ENCODE measurements at places on chromosomes 16 and 17. TPM values are rescaled to one million over a fixed set of nuclear protein-coding genes. Genes with fewer than 3 reads are reported as not detected.

DNA sequence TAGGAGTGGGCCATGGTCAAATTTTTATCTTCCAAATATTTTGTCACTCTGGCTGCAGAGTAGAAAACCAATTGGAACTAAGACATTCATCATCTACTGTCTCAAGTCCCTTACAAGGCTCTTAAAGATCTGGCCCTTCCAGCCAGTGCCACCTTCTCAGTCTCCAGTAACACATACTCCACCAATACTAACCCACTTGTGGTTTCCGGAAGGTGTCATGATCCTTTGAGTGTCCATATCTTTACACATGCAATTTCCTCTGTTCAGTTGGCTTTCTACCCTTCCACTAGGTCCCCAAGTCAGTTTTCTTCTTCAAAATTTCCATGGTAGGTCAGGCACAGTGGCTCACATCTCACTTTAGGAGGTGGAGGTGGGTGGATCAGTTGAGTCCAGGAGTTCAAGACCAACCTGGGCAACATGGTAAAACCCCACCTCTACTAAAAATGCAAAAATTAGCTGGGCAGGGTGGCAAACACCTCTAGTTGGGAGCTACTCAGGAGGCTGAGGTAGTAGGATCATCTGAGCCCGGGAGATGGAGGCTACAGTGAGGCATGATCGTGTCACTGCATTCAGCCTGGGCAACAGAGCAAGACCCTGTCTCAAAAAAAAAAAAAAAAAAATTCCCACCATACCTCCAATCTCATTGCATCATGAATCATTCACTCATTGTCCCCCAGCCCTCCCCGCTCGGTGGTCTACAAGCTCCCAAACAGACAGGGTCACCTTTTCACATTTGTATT, 6.0 kb upstream of the GRB2 start:
- no peak for DNase-seq

DNA sequence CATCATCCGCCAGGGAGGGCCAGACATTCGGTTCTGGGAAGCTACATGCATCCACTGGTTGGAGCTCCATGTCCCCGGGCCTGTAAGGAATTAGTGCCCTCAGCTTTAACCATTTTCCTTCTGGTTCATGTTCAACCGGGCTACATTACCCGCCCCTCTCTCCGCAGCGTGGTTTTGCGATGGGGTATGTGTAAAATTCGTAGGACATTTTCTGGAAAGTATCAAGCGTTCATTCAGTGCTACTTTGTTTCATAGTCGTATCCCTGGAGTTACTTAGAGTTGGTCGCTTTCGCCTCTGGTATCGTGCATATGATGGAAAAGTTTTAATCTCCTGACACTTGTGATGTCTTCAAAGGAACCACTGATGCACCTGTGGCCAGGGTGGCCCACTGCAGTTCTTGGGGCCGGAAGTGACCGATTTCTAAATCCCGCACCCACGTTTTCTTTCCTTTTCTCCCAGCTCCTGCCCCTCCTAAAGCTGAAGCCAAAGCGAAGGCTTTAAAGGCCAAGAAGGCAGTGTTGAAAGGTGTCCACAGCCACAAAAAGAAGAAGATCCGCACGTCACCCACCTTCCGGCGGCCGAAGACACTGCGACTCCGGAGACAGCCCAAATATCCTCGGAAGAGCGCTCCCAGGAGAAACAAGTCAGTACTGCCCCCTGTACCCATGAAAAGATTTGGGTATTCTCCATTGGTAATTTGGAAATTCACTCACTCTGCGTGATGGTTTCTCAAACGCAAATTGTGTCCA, 637 bp downstream of the RPL23A start:
- DNase-seq, result no peak

DNA sequence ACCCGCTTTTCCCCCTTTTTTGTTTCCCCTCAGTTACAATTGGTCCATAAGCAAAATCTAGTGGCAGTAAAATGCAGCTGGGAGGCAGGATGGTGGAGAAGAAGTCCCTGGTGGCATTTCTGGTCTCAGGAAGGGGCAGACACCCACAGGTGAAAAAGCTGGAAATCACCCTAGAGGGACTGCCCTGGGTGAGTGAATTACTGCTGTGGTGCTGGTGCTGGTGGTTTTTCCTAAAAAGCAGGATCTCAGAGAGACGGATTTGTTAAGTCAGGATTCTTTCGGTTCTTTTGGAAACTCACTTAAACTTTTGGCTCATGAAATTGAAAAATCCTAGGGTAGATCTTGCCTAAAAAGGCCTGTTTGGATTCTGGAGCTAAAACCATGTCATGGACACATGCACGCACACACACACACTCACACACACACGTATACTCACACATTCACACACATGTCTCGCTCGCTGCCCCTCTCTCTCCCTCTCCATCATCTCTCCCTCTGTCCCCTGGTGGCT, 65.8 kb downstream of the NKD1 start:
- no peak for DNase-seq

DNA sequence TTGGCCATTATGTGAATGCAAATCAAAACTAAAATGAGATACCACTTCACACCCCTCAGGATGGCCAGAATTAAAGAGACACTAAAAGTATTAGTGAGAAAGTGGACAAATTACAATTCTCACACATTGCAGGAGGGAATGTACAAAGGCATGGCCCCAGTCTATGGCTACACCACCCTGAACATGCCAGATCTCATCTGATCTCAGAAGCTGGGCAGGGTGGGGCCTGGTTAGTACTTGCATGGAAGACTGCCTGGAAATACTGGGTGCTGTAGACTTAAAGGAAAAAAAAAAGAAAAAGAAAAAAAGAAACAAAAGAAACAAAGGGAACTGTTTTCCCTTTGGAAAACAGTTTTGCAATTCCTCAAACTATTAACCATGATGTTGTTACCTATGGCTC, 97.0 kb upstream of the RBL2 start:
- DNase-seq, result no peak

DNA sequence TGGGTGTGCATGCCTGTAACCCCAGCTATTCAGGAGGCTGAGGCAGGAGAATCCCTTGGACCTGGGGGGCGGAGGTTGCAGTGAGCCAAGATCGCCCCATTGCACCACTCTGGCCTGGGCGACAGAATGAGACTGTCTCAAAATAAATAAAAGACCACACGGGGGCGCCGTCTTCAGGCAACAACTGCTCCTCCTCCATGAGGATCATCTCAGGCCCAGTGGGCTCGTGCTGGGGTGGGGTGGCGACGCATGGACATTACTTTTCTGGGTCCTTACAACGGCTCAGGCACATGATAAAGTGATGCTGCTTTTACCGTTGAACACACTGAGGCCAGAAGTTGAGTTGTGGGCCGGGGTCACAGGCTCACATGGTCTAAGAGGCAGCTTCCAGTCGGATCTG, 56.2 kb downstream of the PRMT7 start:
- no peak for DNase-seq

DNA sequence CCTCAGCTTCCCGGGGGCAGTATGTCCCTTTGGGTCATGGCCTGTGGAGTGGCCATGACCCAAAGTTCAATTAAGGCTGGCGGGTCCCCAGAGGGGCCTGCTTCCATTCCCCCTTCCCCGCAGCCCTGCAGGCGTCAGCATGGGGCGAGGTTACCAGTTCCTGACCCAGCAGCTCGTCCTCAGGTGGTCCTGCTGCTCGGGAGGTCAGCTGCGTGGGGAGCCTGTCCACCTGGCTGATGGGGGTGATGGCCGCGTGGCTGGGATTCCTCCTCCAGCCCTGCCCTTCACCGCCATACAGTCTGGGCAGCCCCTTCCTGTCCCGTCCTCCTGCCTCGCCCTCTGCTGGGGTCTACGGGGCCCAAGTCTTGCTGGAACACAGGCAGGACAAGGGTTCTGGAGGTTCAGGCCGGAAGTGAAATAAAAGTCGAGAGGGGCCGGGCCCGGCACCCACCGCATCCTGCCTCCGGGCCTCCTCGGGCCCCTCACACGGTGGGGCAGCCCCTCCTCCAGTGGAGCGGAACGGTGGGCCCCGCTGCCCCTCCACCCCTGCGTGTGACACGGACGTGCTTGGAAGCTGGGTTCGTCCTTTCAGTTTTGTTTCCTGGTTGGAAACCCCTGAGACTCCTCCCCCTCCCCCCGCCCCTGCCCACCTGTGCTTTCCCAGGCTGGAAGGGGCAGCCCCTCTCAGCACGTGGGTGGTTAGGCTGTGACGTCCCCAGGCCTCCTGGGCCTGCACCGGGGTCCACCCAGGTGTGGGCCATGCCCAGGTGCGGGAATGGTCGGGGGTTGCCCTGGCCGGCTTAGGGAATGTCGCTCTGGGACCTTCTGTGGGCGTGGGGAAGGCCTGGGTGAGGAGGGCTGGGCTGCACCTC, 6.8 kb downstream of the UBALD2 start:
- DNase-seq, result peak; percentile 50

DNA sequence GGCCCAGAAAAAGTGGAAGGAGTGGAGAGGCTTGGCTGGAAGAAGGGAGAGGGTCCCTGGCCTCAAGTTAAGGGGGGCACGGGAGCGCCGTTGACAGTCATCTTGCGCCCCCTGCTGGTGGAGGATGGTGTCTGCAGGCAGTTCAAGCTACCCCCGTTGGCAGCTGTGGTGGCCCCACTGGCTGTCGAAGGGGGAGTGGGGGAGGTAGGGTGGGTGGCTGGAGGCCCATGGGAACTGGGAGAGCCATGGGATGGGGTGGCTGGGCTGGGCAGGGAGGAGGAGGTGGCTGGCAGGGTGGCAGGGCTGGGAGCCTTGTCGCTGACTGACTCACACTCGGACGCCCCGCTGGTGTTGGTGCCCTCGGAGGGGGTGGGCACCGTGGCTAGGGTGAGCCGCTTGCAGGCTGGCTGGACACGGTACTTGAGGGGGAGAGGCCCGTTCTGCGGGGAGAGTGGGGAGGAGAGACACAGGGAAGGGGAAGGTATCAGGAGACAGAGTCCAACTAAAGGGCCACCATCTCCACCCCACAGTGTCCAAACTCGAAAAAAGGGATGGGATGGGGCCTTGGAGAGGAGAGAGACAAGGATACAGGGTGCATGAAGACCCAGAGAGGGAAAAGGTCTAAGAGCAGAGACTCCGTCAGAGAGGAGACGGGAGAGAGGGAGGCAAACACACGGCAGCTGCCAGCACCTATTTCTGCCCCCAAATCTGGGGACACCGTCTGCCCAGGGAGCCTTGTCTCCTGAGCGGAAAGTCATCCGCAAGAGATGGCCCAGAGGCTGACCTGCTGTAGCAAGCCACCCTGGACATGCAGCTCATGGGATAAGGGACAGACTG, 5.2 kb downstream of the CISD3 start:
- DNase-seq, result peak; percentile 63

GRCh38 chr16:77977339-77977738, 45.0 kb upstream of the CLEC3A start:
- DNase-seq, result no peak

DNA sequence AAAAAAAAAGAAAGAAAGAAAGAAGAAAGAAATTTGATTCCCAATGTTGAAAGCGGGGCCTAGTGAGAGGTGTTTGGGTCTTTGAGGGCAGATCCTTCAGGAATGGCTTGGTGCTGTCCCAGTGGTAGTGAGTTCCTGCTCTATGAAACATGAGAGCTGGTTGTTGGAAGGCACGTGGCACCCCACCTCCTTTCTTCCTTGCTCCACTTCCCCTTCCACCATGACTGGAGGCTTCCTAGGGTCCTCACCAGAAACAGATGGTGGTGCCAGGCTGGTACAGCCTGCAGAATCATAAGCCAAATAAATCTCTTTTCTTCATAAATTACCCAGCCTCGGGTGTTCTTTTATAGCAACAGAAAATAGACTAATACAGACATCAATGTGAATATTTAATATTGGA, 147.3 kb upstream of the KCNJ18 start:
- no peak for DNase-seq

GRCh38 chr16:16973707-16974591, 496.8 kb downstream of the XYLT1 start:
- DNase-seq, result no peak

- DNase-seq, result no peak
Observed at GRCh38 chr16:87243478-87243877, 73.7 kb downstream of the C16orf95 start.

DNA sequence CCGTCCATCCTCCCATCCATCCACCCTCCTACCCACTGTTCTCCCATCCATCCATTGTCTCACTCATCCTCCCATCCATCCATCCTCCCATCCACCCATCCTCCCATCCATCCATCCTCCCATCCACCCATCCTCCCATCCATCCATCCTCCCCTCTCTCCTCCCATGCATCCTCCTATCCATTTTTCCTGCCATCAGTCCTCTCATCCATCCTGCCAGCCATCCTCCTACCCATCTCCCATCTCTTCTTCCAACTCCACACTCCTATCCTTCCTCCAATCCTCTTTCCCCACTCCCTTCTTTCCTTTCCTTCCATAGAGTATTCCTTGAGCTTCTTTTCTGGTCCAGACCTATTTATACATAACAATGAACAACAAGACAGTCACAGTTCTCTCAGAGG, 12.1 kb downstream of the DRC7 start:
- no peak for DNase-seq

DNA sequence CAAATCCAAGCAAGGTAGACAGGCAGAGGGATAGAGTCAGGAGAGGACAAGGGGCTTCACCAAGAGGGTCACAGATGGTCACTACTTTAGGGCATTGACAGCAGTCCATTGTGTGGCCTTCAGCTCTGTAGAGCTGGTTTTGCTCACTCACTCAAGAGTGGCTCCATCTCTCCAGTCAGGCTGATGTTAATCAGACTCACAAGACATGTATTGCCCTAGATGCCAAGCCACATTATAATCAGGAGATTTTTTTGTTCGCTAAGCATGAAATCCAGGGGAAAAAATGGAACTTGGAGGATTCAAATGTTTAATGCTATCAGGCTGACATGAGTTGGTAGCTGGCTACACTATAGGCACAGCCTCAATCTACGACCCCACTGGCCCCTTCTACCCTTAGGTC, 32.5 kb downstream of the CD300LF start:
- DNase-seq, result no peak

DNA sequence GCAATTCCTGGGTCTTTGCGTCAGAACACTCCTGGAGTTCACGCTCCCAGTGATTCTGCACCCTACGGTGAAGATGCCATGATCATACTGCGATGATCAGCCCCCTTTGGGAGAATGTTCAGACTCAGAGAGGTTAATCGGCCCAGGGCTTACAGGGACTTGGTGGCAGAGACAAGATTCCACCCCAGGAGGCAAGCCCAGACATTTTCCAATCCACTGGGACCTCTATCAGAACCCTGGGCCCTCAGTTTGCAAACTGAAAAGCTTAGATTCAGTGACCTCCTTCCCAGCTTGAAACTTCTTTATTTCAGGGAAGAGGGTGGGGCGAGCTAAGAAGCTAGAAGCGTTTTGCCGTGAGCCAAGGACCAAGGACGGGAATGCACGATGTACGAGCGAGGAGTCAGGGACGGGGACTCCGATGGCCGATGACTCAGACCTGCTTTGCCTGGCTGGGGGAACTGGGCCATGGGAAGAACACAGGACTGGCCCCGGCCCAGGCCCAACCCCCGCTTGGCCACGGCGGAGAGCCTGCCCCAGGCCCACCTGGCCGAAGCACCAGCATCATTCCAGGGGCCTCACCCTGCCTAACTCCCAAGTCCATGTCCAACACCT, 34.7 kb downstream of the SOCS3 start:
- no peak for DNase-seq

- no peak for DNase-seq
Observed at GRCh38 chr17:797236-797840, 15.2 kb downstream of the MRM3 start.

- no peak for DNase-seq
Observed at GRCh38 chr17:61321344-61321743, 78.3 kb upstream of the TBX2 start.

Gene RASL10B
- total RNA-seq, result 13.7 TPM

Gene LGALS9B
- not detected for total RNA-seq

Gene CCL17
- not detected for total RNA-seq

Gene TEX19
- not detected for total RNA-seq

Gene KRTAP9-8
- not detected for total RNA-seq

Gene KRTAP4-5
- not detected for total RNA-seq

Gene FSCN2
- 4.8 TPM for total RNA-seq

Gene TEX14
- total RNA-seq, result 0.22 TPM

Gene MYH13
- total RNA-seq, result not detected

Gene MT1H
- not detected for total RNA-seq

Gene WFIKKN2
- total RNA-seq, result not detected

Gene KRT20
- not detected for total RNA-seq

Gene KRT33A
- total RNA-seq, result not detected
